ENCODE measurements at places on chromosomes 1 and 21.

GRCh38 chr1:83734420-83734819, 264.5 kb downstream of the TTLL7 start:
- DNase-seq, result no peak

DNA sequence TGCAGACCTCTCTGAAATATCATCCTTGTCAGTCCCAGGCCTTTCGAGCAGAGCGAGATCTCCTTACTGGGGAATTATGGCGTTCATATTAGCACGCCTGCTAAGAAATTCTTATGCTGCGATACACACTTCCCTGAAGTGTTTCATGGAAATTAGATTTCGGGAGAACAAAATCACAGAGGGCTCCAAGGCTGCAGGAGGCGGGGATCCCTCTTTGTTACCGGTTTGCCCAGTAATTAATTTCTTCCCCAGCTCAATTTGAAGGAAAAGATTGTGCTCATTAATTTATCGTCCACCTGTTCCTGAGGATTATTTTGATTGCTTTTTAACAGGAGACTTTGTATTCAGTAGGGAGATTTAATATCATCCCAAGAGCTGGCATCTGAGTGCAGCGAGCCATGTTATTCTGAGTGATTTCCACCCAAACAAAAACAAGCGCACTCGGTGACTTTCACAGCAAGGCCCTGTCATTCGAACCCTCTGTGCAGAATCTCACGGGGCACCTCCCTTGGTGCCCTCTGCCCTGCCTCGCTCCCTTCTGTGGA, 202.3 kb upstream of the GALNT2 start:
- DNase-seq, result no peak

DNA sequence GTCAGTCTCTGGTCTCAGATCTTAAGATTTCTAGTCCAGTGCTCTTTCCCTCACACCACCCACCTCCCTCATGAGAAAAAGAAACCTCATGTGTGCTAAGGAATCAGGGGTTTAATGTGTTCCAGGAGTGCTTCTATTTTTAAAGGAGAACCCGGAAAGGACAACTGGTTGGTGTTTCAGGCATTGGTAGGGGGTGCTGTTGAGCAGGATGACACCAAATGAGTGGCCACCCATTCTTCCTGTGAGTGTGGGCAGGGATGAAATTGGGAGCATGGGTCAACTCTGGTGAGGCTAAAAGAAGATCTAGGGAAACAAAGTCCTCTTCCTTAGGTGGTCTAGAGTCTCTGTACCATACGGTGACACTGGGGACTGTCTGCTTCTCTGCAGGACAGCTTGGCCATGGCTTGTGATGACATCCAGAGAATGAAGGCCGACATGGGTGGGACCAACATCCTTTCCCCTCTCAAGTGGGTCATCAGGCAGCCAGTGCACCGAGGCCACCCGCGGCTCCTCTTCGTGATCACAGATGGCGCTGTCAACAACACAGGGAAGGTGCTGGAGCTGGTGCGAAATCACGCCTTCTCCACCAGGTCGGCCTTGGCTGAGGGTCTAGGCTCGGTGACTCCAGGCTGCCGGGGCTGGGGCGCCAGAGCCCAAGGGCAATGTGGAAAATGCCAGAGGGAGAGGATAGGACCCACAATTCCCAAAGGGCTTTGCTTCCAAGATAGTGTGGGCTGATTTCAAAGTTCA, 39.3 kb downstream of the VWA5B1 start:
- no peak for DNase-seq

DNA sequence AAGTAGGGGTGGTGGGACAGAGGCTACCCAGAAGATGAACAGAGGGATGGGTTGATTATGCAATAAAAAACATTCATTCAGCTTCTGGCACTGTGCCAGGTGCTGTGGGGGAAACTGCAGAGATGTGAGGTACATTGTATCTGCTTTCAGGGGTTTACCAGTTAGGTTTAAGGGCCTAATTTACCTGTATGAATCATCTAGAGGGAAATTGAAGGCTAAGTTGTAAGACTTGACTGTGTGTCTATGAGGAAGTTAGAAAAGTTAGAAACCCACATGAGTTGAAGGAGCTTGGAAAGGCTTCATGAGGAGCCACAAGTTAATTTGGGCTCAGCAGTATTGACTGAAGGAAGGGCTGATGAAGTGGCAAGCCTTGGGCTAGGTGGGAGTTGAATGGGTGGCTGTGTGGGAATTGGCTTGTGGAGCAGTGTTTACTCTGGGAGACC, 36.7 kb upstream of the APOBEC4 start:
- no peak for DNase-seq

DNA sequence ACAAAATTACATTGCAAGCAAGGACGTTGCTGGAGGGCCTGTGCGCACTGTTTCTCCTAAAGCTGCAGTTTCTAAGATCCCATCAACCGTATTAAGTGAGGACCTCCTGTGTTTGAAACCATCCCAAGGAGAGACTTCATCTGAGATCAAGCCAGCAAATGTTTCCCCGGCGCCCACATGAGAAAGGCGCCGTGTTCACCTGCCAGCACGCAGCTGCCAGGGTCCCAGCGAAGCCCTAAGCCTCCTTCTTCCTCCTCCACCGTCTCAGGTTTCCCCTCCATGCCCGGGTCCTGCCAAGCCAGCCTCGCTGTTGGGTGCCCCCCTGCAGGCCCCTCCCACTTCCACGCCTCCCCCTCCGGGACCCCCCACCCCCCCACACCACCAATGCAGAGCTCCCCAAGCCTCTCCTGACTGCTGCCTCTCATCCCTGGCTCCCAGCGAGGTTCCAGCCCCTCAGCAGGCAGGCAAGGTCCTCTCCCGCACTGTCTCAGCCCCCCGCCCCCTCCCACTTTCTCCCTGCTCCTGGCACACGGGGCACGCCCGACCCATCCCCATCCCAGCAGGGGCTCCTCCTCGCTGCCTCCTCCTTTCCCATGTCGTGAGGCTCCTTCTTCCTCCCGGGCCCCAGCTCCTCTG, 8.6 kb upstream of the TFF1 start:
- DNase-seq, result no peak

DNA sequence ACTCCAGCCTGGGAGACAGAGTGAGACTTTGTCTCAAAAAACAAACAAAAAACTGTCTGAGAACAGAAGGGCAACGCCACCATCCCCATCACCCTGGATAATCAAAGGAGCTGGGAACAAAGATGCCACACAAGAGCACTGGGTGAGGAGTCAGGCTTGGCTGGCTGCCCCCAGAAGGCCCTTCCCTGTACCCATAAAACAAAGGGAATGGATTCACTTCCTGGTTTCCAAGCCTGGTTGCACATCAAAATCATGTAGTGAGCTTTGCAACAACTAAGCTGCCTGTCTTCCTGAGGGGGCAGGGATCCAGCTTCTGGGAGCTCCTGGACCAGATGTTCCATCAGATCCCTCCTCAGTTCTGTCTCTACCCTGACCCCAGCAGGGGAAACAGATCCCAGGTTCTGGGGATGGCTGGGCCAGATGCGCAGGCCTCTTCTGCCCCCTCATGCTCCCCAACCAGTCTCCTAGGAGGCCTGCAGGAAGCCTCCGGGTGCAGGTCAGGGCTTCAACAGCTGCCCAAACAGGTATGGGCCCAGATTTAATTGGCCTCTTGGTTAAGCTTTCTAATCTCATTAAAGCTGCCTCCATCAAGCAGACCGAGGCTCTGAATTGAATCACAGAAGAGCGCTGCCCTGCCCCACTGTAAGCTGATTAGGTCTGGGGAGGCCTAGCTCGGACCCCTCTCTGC, 97.8 kb downstream of the MRPL37 start:
- DNase-seq, result no peak

GRCh38 chr1:104056786-104057185, 307.1 kb downstream of the AMY1C start:
- DNase-seq, result no peak

- no peak for DNase-seq
Measured at GRCh38 chr1:103448560-103448959, 76.9 kb upstream of the RNPC3 start.

GRCh38 chr1:183546427-183546826, 43.8 kb downstream of the NCF2 start:
- no peak for DNase-seq

GRCh38 chr21:39666681-39667315, 54.1 kb downstream of the B3GALT5 start:
- DNase-seq, result no peak

DNA sequence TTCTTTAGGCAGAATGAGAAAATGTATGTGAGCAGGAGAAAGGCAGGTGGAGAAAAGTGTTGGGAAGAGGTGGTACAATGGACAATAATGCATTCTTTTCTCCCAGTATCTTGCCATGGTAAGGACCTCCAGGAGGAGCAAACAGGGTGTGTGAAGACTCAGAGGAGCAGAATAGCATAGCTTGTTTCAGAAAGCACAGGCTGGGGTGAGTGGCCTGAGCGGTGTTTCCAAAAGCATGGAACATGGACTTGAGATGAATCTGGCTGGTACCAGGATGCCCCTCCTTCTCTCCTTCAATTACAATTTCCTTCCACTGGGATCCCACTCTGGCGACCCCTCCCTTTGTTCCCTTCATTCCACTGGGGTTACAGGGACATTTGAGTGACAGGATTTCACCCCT, 123.4 kb upstream of the TNR start:
- DNase-seq, result no peak

DNA sequence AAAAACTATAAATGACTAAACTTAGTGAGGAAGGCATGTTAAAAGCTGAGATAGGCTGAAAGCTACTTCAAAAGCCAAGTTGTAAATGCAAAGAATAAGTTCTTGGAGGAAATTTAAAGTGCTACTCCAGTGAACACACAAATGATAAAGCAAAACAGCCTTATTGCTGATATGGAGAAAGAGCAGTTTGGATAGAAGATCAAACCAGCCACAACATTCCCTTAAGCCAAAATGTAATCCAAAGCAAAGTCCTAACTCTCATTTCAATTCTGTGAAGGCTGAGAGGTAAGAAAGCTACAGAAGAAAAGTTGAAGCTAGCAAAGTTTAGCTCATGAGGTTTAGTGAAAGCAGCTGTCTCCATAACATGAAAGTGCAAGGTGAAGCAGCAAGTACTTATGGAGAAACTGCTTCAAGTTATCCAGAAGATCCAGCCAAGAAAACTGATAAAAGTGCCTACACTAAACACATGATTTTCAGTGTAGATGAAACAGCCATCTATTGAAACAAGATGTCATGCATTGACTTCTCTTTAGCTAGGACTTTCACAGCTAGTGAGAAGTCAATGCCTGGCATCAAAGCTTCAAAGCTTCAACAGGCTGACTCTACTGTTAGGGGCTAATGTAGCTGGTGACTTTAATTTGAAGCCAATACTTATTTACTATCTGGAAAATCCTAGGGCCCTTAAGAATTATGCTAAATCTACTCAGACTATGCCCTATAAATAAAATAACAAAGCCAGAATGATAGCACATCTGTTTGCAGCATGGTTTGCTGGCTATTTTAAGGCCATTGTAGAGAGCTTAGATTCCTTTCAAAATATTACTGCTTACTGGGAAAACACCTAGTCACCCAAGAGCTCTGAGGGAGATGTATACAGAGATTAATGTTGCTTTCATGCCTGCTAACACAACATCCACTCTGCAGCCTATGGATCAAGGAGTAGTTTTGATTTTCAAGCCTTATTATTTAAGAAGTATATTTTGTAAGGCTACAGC, 188.6 kb downstream of the EIF4G3 start:
- DNase-seq, result no peak

DNA sequence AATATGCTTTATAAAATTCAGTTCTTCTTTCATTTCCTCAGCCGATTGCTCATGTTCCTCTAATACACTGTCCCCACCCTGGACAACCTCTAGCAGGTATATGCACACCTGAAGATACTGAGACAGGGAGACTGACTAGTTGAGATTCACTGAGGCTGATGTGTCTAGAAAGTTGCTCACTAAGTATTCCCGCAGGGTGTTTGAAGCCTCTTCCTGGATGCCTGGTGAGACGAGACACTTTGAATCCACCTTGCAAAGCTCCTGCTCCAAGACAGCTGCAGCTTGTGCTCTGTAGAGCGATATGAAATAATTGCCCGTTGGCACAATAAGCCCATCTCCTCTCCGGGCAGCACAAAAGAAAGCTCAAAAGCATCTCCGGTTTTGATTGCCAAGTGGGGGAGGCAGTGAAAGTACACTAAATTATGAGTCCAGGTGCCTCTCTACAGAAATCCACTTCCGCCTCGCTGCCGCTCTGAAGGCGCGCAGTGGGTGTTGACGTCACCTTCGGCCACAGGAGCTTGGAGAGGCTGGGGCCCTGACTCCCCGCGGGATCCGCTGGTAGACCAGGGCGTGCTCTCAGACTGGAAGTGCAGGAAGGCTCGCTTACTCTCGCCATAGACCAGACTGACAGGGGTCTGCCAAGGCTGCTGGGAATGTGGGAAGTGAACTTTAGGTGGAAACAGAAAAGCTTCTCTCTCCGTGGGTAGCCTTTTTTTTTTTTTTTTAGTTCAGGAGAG, 46.3 kb downstream of the GPA33 start:
- peak; percentile 82 for DNase-seq

DNA sequence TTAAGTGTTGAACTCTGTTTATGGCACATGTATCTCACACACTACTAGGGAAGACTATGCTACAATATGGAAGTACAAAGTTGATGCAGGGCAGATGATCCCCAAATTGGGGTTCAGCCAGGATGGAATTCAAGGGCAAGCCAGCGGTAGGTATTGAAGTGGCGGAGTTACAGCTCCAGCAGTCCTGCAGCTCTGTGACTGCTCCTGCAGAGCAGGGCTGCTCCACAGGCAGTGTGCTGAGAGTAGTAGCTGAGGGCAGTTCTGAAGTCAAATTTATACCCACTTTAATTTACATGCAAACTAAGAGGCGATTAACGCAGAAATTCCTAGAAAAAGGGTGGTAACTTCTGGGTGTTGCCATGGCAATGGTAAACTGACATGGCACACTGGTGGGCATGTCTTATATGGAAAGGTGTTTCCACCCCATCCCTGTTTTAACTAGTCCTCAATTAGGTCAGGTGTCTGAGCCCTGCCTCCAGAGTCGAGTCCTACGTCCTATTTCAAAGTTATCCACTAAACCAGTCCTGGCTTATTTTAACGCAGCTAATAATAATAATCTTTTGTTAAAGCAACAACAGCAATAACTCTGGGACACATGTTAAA, 20.6 kb upstream of the CENPF start:
- no peak for DNase-seq

- no peak for DNase-seq
Measured at GRCh38 chr1:227378871-227379554, 60.7 kb upstream of the CDC42BPA start.

GRCh38 chr21:43020771-43021170, 46.4 kb downstream of the PKNOX1 start:
- no peak for DNase-seq
